HEK293T (cell line): ENCODE measurements at places on chromosomes 16 and 17.
A peak's percentile ranks its signal among the peaks of the same experiment; 100 is the strongest.

DNA sequence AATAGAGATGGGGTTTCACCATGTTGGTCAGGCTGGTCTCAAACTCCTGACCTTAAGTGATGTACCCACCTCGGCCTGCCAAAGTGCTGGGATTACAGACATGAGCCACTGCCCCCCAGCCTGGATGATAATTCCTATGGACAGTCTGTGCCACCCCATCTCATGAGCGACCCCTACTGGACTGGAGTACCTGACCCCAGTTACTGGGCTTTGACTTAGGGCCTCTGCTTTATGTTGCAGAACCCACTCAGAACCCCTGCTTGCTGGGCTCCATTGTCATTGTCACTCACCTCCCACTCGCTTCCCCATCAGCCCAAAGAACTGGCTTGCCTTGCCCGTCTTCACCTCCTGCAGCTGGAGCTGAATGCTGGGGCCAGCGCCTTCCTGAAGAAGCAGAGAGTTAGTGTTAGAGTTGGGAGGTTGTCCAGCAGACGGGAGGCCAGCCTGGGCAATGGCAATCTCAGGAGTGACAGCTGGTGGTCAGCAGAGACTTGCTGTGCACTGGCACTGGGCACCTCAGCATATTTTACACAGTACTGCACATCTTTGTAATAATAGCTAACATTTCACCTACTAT lies 4.0 kb downstream of the TAC4 start:
- peak; percentile 54 for DNase-seq

DNA sequence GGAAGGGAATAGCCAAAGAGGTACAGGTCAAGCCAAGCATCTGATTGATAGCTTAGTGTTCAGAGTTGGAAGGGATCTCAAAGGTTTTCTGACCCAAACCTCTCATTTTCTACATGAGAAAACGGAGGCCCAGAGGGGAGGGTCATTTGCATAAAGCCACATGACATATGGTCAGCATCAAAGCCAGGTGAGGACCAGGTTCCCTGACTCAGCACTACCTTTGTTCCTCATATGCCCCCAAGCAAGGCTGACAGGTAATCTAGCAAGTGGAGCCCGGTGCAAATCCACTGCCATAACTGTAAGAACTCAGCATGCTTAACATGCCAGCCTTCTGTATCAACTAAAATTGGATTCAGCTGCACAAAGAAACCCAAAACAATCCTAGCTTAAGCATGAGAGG lies 28.2 kb upstream of the CCL1 start:
- no peak for DNase-seq

GRCh38 chr17:61251939-61252865 lies 147.4 kb upstream of the TBX2 start:
- no peak for DNase-seq

GRCh38 chr17:35088356-35088880 lies 24.9 kb upstream of the RFFL start:
- DNase-seq, result peak; percentile 8

- no peak for DNase-seq
Measured at GRCh38 chr16:67833030-67833414, 9.1 kb upstream of the THAP11 start.

- DNase-seq, result no peak
Measured at GRCh38 chr16:17222871-17223401, 247.8 kb downstream of the XYLT1 start.

DNA sequence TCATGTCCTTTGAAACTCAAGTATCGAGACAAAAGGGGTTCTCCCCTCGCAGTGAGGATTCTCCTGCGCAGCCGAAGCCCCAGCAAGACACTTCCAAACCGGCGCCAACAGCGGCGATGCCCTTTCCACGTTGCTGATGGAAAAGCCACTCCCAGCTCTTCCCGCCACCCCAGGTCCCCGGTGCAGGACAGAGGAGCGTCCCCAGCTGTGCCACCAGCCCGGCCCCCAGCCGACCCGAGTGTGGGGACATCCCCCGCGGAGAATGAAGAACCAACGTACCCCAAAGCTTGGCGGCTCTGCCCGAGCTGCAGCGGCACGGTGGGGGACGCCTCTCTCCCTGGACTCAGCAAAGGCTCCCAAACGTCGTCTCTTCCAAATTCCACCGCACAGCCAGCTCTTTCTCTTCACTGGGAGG lies 573 bp downstream of the CHST6 start:
- DNase-seq, result no peak

GRCh38 chr17:37781451-37781850 lies 36.6 kb upstream of the HNF1B start:
- DNase-seq, result no peak
